Stimulated activated CD8-positive, alpha-beta memory T cell treated with anti-CD3 and anti-CD28 coated beads, Interleukin-15, amount 100 ng/mL, for 24 hours (primary cell): ENCODE measurements at places on chromosomes 3 and 15.

- DNase-seq = no peak
Observed at GRCh38 chr3:171086914-171087313, 60.4 kb upstream of the SLC2A2 start.

GRCh38 chr3:112966633-112967032, 8.3 kb downstream of the CD200R1 start:
- no peak for DNase-seq

DNA sequence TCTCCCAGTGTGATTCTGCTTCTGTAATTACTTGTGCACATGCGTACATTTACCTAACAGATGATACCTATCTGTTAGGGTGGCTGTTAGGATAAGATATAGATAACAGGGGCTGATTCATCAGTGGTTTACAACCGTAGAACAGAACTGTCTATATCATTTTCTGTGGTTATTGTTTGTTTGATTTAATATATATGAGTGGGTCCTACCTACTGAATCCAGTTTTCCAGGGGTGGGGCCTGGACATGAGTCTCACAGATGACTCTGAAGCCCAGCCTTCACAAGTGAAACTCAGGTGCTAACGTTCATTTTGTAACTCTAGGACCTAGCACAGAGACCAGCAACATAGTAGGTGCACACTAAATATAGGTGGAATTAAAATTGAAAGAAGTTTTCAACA, 10.4 kb upstream of the ACAP2 start:
- no peak for DNase-seq

GRCh38 chr3:53196575-53197407, 35.8 kb downstream of the PRKCD start:
- no peak for DNase-seq

GRCh38 chr3:120752230-120752629, 9.7 kb downstream of the GTF2E1 start:
- no peak for DNase-seq

- DNase-seq = no peak
Observed at GRCh38 chr15:81229586-81229985, 32.9 kb downstream of the IL16 start.
